Fibroblast of the aortic adventitia (primary cell): ENCODE measurements at places on chromosomes 6 and 20. TPM values are rescaled to one million over a fixed set of nuclear protein-coding genes. Genes with fewer than 3 reads are reported as not detected.

The GJA10 gene
- total RNA-seq, result not detected in 2 replicates

DNA sequence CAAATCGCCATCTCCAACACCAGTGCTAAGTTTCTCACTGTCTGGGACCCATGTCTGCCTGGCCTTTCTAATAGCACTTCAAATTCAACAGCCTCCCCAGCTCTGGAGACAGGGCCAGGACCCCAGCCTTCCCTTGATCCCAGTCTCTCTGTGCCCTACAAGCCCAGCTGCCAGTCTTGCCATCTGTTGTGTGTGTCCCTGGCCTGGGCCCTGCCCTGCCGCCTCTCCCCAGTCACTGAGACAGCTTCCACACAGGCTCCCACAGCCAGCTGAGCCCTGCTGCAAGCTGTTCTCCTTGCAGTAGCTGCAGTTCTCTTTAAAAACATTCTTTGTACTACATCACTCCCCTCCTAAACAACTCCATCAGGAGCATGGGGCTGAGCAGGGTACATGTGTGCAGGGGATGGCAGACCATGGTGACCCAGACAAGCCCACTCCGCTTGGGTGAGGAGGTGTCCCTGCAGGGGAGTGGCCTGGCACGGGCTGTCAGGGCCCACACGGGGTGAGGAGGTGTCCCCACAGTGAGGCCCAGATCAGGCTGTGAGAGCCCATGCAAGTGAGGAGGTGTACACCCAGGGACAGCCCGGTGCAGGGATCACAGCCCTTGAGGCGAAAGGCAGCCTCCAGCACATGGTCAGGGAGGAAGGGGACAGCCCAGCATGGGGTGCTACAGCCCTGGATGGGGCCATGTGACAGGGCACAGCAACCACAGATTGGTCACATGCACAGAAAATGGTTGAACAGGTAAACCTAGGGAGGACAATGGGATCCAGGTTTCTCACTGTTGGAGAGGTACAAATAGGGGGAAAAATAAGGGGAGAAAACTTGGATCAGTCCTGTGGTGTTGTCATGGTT is 16.2 kb downstream of the CST7 start:
- no peak for DNase-seq

DNA sequence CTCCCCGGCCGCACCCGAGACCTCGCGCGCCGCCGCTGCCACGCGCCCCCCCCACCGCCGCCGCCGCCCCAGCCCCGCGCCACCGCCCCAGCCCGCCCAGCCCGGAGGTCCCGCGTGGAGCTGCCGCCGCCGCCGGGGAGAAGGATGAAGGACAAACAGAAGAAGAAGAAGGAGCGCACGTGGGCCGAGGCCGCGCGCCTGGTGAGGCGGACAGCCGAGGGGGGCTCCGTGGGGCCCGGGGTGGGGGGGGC is 426 bp downstream of the ASXL1 start:
- no peak for DNase-seq

GRCh38 chr6:90978046-90978445 is 391.2 kb upstream of the MAP3K7 start:
- DNase-seq, result no peak

DNA sequence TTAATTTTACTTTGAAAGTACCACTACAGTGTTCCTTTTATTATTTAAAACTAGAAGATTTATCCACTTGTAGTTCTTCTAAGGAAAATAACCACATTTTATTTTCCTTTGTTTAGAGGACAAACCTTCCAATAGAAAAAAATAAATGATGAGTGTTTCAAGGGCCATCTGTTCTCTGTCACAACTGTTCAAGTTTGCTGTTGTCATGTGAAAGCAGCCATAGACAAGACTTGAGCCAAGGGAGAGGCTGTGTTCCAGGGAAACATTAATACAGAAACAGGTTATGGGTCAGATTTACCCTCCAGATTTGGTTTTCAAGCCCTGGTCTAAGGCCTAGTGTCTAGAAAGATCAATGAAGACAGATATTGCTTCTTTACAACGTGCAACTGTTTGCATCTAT is 463.6 kb downstream of the C6orf118 start:
- no peak for DNase-seq
